ENCODE measurements at places on chromosomes 11 and 22. TPM values are rescaled to one million over a fixed set of nuclear protein-coding genes. Genes with fewer than 3 reads are reported as not detected.

- DNase-seq: no peak
Measured at GRCh38 chr11:81993755-81994154, 739.9 kb downstream of the FAM181B start.

The ART1 gene
- total RNA-seq: 0.20 TPM

DNA sequence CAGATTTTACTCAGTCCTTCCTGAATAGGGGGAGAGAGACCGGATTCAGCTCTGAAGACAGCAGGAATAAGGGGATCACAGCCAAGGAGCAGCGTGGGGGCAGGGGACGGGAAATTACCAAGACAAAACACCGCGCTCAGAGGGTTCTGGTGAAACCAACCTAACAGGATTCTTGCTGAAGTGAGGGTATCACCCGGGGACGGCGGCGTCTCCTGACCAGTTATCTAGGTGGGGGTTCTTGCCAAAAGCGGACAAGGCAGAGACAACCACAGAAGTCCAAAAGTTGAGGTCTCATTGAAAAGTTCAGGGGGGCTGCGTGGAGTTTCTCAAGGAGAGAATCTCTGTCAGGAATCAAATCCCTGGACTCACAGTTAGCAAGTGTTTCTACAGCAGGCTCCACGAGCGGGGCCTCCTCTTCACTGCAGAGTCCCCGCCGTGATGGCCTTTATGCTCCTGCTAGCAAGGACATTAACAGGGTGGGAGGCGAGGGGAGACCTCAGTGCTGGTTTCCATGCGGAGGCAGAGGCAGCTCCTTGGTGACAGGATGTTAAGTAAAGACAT lies 291.0 kb downstream of the BRD1 start:
- DNase-seq: no peak

The LARGE1 gene
- total RNA-seq: 16.4 TPM

The TRPM5 gene
- under 0.01 TPM for total RNA-seq

The ZNF280A gene
- total RNA-seq: not detected

DNA sequence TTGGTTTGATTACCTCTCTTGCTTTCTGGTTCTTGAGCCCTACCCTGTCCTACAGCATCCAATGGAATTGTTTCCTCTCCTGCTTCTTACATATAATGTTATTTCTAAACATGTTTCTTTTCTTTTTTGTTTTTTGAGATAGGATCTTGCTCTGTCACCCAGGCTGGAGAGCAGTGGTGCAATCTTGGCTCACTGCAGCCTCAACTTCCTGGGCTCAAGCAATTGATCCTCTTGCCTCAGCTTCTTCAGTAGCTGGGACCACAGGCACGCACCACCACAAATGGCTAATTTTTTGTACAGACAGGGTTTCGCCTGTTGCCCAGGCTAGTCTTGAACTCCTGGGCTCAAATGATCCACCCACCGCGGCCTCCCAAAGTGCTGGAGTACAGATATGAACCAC lies 105.9 kb downstream of the SGSM3 start:
- no peak for DNase-seq

GRCh38 chr11:119479685-119480275 lies 56.8 kb upstream of the THY1 start:
- no peak for DNase-seq

DNA sequence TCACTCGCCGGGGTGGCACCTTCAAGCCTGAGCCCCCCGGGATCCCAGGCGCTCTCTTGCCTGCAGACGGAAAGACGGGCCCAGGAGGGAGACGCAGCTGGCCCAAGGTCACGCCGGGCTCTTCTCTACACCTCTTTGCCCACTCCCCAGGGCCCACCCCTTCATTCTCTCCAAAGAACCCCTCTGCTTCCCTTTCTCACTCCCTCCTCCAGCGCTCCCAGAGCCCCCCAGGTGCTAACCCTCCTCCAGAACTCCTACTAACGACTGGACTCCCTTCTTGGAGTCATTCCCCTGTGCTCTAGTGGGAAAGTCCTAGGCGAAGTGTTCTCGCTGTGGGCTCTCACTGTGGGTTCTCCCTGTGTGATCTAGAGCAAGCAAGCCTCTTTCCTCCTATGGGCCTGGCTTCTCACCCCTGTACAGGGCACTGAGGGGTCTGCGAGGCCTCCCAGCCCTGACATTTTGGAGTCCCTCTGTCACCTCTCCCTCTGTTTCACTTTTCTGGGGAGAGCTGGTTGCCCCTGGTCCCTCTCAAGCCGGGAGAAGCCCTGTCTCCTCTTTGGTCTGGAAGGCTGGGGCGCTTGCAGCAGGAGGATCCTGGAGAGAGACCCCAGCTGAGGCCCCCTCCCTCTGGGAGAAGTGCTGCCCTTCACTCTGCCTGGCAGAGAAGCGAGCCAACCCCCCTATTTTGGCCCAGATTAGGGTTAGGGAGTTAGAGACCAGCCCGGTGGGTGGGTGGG lies 858 bp downstream of the OAF start:
- no peak for DNase-seq

DNA sequence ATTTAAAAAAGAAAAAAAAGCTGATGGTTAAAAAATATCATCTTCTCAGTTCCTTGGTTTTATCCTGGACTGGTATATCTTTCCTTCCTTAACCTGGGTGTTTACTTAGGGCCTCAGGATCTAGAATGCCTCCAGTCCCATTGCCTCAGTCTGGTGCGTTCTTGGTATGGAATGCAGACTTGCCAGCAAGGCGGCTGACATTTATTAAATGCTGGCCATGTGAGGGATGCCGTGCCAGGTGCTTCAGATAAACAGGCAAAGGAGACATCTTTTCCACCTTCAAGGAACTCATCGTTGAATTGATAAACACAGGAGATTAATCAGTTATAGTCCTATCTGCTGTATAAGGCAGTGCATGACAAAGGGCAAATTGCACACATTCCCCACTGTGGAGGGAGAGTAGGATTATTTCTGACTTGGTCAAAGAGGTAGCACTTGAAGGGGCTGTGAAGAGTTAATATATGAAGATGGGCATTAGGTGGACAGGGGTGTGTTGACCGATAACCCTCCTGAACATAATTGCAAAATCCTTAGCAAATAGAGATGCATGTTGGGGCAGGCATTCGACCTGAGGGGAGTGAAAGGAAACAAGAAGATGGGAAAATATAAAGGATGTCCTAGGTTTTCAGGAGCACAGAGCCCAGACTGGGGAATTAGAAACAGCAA lies 54.4 kb downstream of the ALX4 start:
- no peak for DNase-seq

The OR4C16 gene
- not detected for total RNA-seq

The PIH1D2 gene
- total RNA-seq: 1.4 TPM
